Stimulated activated CD8-positive, alpha-beta memory T cell treated with anti-CD3 and anti-CD28 coated beads, Interleukin-2, amount 100 ng/mL, for 1 hour (primary cell): ENCODE measurements at places on chromosomes 2 and 18.

GRCh38 chr2:85470850-85471800, 52.6 kb downstream of the SH2D6 start:
- no peak for DNase-seq

DNA sequence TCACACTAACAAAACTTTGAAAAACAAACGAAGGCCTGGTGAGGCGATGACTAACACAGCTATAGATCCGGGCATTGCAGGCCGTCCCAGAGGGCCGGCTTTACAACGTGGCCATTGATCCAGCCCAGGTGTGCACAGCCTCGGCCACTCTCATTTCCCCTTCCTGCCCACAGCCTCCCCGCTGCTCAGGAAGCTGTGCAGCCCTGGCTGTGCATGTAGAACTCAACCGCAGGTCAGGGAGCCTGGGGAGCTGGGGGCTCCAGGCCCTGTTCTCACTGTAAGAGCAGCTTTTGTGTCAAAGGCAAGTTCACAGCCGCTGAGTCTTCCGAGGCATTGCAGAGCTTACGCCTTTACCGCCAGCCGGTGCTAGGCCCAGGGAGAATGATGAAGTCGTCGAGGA, 87.2 kb downstream of the LONRF2 start:
- peak; percentile 4 for DNase-seq

DNA sequence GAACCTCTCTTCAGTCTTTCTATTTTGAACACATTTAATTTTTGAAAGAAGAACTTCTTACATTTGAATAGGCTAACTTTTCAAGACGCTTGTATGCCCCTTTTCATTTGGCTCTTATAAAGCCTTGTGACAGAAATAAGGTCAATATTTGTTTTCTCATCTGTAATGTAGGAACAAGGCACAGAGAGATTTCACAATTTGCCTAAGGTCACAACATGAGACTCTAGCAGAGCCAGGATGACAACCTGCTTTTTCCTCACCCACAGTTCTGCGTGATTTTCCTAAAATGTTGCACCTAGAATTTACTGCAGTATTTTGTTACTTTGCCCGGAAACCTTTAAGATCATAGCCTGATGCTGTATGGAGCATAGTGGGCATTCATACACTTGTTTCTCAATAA, 67.4 kb downstream of the TXNL1 start:
- DNase-seq, result no peak

DNA sequence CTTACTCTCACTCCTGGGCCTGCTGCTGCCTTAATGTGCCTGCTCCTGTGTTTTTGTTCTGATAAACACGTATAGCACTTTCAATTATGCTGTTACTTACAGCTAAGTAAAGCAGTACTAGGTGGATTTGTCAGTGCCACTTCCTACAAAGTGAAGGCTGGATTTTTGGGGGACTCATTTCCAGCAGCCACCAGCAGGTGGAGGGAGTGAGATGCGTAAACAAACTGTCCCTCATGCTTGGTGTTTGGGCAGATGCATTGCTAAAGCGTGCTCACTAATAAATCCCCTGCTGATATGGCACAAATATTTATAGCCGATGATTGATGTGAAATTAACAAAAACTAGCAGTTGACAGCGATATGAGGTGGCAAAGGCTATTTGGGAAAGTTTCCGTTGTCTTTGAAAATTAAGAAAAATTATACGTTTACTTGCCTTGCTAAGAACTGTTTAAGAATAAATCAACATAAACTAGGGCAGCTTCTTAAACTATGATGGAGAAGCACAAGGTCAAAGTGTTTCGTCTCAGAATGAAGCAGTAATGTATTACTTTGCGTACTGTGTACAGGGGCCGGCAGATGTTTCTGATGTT, 101.7 kb downstream of the AGAP1 start:
- no peak for DNase-seq
